ENCODE measurements at places on chromosomes 1 and 21. TPM values are rescaled to one million over a fixed set of nuclear protein-coding genes. Genes with fewer than 3 reads are reported as not detected.

Gene FAM177B
- not detected for total RNA-seq

Gene PRSS38
- not detected for total RNA-seq

DNA sequence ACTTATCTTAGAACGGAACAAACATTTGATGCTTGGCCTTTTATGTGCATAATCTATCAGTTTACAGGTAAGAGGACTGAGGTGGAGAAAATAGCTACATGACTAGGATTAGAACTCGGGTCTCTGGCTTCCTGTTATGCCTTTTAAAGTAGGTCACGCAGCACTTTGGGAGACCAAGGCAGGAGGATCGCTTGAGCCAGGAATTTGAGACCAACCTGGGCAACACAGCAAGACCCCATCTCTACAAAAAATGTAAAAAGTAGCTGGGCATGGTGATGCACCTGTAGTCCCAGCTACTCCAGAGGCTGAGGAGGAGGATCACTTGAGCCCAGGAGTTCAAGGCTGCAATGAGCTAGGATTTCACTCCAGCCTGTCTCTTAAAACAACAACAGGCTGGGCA, 81.9 kb upstream of the AKT3 start:
- no peak for DNase-seq

DNA sequence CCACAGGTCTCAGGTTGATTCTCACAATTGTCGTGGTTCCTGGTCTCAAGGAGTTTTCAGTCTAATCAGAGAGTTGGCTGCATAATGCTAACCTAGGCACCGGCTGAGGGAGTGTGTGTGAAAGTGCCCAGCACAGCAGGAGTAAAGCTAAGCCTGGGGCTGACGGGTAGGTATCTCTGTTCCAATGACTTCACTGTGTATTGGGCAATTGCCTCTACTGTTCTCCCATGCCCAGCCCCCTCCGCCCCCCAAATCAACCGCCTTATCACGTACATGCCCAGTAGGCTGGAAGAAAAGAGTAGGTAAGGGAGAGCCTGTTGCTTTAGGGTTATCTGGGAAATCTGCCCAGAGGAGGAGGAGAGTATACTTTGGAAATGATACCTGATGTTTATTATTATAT, 54.7 kb downstream of the MRPS6 start:
- no peak for DNase-seq

GRCh38 chr1:61210435-61211154, 128.2 kb downstream of the NFIA start:
- DNase-seq = no peak
